ENCODE measurements at places on chromosomes 5 and 9.

GRCh38 chr9:130698514-130698913 is 4.9 kb downstream of the EXOSC2 start:
- DNase-seq: no peak

GRCh38 chr5:108321341-108321740 is 60.6 kb downstream of the FBXL17 start:
- DNase-seq: no peak

GRCh38 chr5:174057206-174057605 is 11.7 kb downstream of the NSG2 start:
- DNase-seq: no peak

GRCh38 chr5:131796793-131797693 is at the start of gene FNIP1:
TSS of gene FNIP1 (minus strand) at chr5:131797017. CDS start at chr5:131796921, 96 bp downstream.
- DNase-seq: peak; percentile 94

DNA sequence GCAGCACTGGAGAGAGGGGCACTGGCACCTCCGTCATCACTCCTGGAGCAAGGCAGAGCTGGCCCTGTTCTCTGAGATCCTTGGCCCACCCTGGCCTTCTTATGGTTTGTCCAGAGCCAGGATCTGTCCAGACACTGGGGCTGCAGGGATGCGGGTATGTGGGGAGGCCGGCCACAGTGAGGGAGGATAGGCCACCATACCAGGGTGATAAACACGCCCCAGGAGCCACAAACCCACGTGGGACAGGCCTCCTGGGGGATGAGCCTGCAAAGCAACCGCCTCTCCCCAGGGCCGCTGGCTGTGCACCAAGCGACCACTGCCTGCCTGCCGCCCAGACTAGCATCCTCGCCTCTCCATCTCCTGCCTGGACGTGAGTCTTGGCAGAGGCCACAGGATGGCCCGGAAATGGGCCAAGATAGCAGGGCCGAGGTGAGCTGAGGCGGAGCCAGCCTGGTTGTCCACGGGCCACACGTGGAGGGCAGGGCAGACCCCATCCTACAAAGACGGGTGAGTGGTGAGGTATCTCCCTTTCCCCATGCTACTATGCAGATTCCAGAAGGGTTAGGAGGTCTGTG is 4.5 kb downstream of the OBP2A start:
- no peak for DNase-seq

GRCh38 chr5:133494923-133495246 is 117.5 kb downstream of the FSTL4 start:
- DNase-seq: no peak

GRCh38 chr9:28155067-28155466 is 581.8 kb upstream of the C9orf72 start:
- no peak for DNase-seq

GRCh38 chr9:91273853-91274552 is 87.7 kb downstream of the AUH start:
- DNase-seq: no peak

DNA sequence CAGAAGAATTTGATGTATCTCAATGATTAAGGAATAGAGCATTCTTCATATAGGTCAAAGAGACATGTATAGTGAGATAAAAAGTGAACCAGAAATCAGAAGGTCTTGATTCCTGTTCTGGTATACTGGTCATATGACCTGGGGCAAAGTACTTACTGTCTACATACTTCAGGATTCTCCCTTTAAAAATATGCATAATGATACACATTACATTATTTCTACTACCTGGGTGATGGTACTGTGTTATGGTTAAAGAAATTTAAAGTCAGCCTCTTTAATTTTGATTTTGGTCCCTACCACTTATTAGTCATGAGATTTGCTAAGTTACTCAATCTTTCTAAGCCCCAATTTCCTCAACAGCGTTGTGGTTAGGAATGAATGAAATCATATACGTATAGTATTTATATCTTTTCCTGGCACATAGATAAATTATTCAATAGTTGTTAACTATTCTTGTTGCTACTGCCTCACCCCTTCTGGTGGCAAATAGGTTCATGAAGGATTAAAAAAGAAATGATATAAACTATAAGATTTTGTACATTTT is 984.1 kb downstream of the TLE4 start:
- DNase-seq: no peak

DNA sequence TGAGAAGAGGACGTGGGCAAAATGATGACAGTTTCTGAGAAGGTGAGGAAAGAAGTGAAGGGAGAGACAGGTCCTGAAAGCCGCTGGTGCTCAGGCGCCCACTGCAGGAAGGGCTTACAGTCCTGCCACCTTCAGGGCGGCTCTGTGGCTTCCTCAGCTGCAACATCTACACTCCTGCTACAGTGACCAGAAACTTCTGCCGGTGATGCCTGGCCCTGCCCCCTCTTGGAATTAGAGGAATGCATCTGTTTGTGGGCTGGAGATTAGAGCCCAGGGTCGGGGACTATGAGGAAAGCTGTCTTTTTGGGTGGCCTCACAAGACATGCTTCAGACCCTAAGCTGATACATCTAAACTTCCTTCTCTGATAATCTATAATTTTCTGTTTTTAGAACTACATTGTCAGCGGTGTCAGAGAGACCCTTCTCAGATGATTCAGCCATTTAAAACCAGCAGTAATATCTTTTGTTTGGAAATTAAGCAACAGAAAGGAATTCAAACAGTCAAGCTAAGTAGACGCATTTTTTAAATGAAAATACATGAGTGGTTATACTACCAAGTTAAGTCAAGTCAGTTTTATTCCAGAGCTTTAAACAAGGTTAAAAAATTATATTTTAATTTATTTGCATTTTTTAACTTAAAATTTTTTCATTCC is 30.4 kb downstream of the PRDM6 start:
- no peak for DNase-seq

DNA sequence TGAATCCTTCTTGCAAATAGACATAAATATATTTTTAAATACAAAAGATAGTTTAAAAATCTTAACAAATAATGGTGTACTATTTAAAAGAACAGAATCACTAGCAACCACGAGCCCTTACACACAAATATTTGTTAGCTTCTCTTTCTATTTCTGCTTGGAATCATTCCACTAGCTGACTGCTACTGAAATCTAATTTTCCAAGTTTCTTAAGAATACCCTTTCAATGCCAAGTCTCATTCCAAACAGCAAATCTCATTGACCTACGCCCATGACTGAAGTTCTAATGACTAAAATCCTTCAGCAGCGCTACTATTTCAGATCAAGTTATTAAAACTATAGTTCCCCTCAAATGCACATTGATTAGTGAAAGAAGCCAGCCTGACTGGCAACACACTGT is 13.2 kb upstream of the PPP1R2B start:
- DNase-seq: no peak

GRCh38 chr5:32753051-32753450 is 41.9 kb downstream of the NPR3 start:
- no peak for DNase-seq

- DNase-seq: no peak
Observed at GRCh38 chr5:74464512-74465209, 175.9 kb downstream of the ENC1 start.

DNA sequence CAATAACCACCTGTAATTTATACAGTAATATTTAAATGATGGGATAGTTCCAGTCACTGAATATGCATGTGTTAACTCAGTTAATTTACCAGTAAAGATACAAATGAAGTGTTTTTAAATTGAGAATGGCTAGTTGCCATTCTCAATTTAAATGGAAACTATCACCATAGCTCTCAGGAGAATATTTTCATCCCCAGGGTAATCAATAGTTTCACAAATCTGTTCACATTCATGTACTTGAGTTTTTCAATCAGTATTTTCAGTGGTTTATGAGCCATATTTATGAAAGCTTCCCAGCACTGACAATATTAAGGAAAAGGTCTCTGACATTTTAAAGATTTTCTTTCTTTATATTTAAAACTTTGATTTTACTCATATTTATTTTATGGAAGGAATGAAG is 439.3 kb downstream of the MAT2B start:
- no peak for DNase-seq

- DNase-seq: no peak
Observed at GRCh38 chr5:102931085-102931725, 176.1 kb downstream of the PAM start.

DNA sequence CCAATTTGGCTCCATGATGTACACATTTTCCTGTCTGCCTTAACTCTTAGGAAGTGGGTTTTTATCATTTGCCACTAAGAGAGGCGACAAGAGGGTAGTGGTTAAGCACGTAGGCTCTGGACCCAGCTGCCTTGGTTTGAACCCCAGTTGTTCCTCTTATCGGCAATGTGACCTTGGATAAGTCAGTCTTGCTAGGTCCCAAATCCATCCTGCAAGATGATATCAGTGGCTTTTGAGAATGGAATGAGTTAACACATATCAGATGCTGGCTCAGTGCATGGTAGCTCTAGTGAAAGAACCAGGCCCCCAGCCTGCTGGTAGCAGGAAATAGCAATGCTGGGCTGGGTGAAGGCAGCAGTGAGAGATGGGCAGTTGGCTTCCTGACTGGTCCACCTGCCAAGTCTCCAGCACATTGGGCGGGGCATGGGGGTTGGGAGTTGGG is 72.5 kb downstream of the STK10 start:
- DNase-seq: no peak

DNA sequence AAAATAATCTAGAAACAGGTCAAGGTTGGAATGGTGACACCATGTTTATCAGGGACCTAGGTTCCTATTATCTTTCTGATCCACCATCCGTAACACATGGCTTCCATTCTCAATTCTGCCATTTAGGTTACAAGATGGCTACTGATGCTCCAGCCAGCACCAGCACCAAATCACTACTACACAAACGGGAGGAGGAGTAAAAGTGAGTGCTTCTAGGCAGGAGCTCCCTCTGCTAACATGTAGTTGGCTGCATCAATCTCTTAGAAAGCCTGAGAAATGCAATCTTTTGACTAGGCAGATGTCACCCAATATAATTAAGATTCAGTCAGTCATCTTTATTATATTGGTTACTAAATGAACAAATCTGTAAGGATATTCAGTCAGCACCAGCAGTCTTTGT is 515.9 kb downstream of the RAB3C start:
- DNase-seq: no peak

DNA sequence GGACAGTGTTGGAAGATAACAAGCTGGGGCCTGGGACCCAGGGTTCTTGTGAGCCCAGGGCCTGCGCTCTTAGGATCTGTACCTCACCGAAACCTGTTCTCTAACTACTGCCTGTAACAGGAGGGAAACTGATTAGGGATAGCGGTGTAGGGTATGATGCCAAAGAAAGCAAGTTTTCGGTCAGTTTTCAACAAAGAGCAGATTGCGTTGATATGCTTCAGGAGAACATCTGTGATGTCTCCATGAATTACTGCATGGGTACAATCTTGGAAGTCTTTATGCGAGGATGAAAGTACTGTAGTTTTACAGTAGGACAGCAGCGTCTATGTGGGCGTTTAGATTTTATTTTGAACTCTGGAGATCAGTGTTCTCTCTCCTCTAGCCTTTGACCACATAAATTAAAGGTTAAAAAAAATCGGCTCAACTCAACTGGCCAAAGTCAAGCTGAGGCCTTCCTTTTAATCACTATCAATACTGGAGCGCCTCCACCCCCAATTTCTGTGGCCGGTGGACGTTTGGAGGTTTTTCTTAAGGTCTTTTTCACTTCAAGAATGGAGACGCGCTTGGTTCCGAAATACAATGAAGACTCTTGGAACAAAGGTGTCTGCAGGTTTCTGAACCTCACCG is 3.0 kb downstream of the NFIL3 start:
- no peak for DNase-seq

DNA sequence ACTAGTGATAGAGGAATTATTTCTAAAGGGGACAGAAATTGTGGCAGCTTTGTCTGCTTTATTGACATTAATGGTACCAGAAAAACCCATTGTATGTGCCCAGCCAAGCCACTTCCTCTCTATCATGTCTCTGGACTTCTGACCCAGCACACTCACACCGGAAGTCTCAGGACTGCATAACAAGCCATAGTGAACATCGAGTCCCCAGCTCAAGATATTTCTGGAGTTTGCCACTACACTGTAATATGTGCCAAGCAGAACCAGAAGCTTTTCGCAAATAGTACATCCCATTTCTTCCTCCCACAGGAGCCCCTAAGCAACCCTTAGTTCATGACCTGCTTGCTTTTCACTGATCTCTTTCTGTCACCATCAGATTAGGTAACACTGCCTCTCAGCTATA is 187.4 kb upstream of the GHR start:
- DNase-seq: no peak

- no peak for DNase-seq
Observed at GRCh38 chr9:16335788-16336580, 534.5 kb downstream of the BNC2 start.

DNA sequence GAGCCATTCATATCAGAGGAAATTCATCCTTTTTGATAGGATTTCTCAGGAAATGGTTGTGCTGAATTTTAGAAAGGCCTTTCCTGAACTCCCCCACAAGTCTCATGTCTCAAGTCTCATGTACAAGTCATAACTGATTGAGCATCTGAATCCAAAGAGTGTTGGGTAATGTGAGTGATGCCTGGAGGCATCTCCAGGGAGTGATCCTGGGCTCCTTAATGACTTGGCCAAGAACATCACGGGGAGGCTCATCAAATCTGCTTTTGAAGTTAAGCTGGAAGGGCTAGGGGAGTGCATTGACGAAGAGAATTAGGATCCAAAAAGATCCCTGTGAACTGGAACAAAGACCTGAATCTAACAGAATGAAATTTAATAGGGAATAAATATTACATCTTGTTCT is 79.2 kb downstream of the MAST4 start:
- DNase-seq: no peak

DNA sequence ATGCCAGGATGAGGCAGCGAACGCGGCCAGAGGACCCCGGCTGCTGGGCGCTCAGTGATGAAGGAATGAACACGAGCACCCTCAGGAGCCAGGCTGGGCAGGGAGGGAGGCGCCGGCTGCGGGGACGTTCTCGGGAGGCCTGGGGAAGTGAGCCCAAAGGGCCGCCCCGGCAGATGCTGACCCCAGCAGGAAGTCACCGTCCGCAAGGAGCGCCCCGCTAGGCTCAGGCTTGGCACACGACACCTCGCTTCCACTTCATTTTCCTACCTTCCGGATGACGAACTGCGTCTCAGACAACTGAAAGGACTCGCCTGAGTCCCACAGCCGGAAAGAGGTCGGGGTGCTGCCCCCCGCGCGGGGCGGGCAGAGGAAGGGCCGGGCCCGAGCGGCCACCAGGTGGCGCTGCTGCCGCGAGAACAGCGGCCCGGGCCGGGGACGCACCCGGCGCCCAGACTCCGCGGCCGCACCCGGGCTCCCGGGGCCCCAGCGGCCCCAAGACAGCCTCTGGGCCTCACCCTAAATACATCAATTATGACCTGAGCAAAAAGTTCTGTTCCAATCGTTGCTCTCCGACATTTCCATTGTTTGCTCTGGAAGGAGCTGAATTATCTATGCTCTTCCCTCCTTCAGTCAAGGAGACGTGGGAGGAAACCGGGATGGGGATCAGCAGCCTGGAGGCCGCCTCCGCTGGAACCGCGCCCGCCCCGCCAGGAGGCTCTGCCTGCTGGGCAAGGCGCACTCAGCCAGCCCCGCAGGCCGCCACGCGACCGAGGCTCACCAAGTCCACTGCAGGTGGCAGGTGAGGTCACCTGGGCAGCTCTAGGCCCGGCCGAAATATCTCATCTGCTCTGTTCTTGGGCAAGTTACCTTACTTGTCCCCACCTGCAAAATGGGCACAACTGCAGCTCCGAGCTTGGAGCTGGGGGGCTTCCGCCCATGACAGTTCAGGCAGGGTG is 107.0 kb downstream of the ZNF354C start:
- peak; percentile 61 for DNase-seq

GRCh38 chr5:159210210-159210661 is 883 bp upstream of the RNF145 start:
- no peak for DNase-seq
